Tibial nerve (tissue), 4 donors: ENCODE measurements at places on chromosomes 11 and 22. TPM values are rescaled to one million over a fixed set of nuclear protein-coding genes. Genes with fewer than 3 reads are reported as not detected.

Gene ANO1
- 6.3 TPM for total RNA-seq

Gene SPI1
- total RNA-seq = 73.5 TPM

Gene CALCA
- total RNA-seq = not detected

Gene ZBTB16
- 405 TPM for total RNA-seq

Gene SMTNL1
- not detected for total RNA-seq

Gene OR52H1
- total RNA-seq = not detected

Gene GCAT
- total RNA-seq = 19.8 TPM

Gene DLG2
- 6.5 TPM for total RNA-seq

Gene DPAGT1
- 23.3 TPM for total RNA-seq

Gene FREY1
- total RNA-seq = not detected

Gene ARHGAP32
- 28.0 TPM for total RNA-seq

Gene MUC5AC
- not detected for total RNA-seq

Gene NKAPD1
- 31.7 TPM for total RNA-seq
